Activated CD4-positive, alpha-beta T cell treated with anti-CD3 and anti-CD28 coated beads, Interleukin-2, Interleukin-6, amounts not matched to agents 100 ng/mL and 50 ng/mL, durations not matched to agents 16 hours and 8 hours (primary cell): ENCODE measurements at places on chromosomes 4 and X.

DNA sequence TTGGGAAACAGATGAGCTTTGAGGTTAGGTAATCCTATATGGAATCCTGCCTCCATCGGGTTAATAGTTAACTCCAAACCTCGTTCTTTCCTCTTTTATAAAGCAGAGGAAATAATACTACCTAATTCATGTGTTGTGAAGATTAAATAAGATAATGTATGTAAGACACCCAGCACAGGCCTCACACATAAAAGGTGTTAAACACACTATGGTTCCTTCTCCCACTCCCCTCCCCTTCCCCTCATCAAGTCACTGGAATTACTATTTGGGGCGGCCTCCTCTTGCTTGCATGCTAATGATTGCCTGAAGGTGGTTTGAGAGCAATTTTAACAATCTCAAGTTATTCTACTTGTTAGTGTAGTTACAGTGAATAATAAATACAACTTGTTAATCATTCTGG is 404.4 kb upstream of the RASGEF1B start:
- no peak for DNase-seq

DNA sequence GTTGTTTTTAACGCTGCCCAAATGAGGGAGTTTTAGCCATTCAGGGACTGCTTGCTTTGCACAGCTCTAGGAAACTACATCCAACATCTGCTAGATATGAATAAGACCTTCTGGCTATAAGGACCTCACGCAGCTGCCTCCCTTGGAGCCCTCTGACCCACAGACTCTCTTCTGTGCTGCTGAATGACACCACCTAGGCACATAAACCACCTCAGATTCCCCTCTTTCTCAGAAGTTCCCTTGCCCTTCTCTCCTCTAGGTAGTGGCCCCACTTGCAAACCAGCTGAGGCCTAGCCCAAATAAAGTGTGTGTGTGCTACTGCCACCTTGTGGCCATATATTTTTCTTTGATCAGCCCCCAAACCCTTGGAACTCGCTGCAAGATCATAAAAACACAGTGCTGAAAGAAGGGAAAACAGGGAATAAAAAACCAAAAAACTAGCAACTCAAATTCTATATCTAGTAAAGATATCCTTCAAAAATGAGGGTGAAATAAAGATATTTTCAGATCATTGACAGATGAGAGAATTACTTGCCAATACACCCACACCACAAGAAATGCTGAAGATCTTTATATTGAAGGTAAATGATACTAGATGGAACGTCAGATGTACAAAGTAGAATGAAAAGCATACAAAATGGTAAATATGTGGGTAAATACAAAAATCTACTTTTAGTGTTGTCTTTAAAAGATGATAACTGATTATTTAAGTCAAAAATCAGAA is 265.9 kb downstream of the ADAMTS3 start:
- peak; percentile 58 for DNase-seq

GRCh38 chr4:159272273-159273140 is 169.6 kb downstream of the RAPGEF2 start:
- DNase-seq: no peak

DNA sequence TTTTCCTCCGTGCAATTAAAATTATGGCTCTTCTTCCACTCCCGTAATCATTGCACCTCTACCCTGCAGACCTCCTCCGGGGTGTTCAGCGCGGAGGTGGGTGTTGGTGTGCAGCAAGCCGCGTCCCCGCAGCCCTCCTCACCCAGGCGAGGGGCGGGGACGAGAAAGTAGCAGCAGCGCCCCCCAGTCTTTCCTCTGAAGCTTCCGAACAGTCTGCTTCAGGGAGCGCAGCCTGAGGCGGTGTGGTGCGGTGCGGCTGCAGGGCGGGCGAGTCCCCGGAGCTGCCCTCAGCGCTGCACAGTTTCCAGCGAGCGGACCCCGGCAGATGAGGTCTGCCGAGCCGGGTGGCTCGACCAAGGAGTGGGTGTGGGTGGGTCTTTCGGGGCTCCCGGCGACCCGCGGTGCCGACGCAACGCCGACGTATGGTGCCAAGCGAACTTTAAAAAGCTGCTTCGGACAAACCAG is at the start of gene FRAS1:
Gene FRAS1 (plus strand): TSS at position 189 of the 465 bp plus-strand sequence. CDS start 687 bp downstream, outside the sequence.
- DNase-seq: peak; percentile 5

GRCh38 chrX:118484216-118484903 is 11.3 kb upstream of the DOCK11 start:
- DNase-seq: no peak

- no peak for DNase-seq
These were observed 12.1 kb upstream of the ANTXR2 start for GRCh38 chr4:80085081-80085480.

- no peak for DNase-seq
These were observed 3.9 kb downstream of the HMX1 start for GRCh38 chr4:8867624-8868320.

DNA sequence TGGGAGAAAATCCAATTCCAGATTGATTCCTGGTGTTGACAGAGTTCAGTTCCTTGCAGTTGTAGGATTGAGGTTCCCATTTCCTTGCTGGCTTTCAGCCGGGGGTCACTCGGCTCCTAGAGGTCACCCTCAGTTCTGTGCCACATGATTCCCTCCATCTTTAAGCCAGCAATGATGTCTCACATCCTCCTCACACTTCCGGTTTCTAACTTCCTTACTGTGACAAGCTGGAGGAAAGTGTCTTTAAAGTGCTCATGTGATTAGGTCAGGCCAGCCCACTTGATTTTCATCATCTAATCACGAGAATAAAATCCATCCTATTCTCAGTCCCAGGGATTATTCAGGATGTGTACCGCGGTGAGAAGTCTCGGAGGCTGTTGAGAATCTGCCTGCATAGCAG is 19.4 kb upstream of the SMIM31 start:
- DNase-seq: no peak

GRCh38 chr4:18021470-18021719 is 160 bp downstream of the LCORL start:
- DNase-seq: no peak

- no peak for DNase-seq
These were observed 32.1 kb upstream of the HGFAC start for GRCh38 chr4:3409571-3410091.

DNA sequence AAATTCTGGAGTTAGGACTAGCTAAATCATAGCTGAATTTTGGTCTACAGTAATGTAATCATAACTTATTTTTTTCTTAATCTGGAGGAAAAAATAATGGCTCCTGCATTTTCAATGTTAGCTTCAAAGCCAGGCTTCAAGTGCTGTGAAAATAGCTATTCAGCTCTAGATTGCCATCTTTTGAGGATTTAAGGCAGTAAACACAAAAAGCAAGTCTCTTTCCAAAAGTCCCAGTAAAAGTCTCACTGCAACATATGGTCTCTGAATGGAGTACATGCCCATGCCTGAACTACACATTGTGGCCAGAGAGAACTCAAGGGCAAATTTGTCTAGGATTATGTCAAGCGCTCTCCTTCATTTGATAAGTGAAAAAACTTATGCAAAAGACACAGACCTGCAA is 720.9 kb downstream of the FSTL5 start:
- DNase-seq: no peak

GRCh38 chr4:61298178-61298740 is 98.1 kb downstream of the ADGRL3 start:
- no peak for DNase-seq

- DNase-seq: peak; percentile 56
These were observed 155.7 kb downstream of the CHIC2 start for GRCh38 chr4:53908661-53909078.

GRCh38 chr4:42363614-42364013 is 33.7 kb upstream of the SHISA3 start:
- no peak for DNase-seq

DNA sequence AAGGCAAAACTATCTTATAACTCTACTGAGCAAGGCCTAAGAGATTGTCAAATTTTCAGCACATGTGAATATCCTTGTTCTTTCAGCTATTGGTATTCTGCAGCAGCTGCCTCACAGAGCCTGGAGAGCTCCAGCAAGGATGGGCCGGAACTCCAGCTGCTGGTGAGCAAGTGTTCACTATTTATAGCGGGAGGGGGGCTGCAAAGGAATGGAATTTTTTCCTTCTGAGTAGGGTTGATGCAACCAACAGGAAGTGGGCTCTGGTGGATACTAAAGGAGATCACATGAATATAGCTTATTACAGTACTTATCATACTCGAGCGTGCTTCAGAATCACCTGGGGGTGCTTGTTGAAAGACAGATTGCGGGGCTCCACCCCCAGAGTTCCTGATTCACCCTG is 20.2 kb upstream of the SETD7 start:
- no peak for DNase-seq

- no peak for DNase-seq
These were observed 27.2 kb downstream of the DCK start for GRCh38 chr4:71020611-71021010.

- DNase-seq: peak; percentile 82
These were observed 43.4 kb downstream of the SHROOM2 start for GRCh38 chrX:9829308-9830267.

DNA sequence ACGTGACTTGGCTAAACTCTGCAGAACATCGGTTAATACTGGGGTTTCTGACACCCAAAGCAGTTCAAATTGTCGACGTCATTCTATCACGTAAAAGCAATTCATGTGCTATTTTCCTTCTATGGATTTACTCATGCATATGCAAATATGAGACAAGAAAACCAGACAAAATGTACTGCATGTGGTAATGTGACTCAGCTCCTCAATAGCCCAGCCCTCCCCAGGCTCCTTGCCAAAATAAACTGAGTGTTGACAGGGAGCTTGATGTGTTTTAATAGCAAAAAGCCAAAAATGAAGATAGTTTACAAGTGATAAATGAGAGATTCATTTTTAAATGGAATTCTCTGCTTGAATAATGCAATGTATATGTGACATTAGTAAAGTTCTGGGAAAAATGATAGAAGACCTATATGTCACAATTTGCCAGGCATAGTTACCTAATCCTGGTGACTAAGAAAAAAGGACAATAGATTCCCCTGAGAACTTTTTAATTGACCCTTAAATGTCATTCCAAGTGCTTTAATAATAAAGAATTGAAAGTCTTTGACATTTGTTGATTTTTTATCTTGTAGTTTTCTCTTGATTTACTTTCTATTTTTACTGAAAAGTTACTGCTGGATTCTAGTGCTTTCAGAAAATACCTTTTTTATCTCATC is 1700.6 kb upstream of the TENM3 start:
- no peak for DNase-seq

GRCh38 chr4:5186271-5187064 is 135.2 kb downstream of the STK32B start:
- DNase-seq: no peak

GRCh38 chr4:169993531-169993930 is 32.7 kb downstream of the MFAP3L start:
- DNase-seq: no peak

- DNase-seq: no peak
These were observed 238.1 kb downstream of the ARHGAP24 start for GRCh38 chr4:85713005-85713404.

GRCh38 chrX:29555465-29556091 is 659.8 kb upstream of the MAGEB2 start:
- DNase-seq: peak; percentile 23

DNA sequence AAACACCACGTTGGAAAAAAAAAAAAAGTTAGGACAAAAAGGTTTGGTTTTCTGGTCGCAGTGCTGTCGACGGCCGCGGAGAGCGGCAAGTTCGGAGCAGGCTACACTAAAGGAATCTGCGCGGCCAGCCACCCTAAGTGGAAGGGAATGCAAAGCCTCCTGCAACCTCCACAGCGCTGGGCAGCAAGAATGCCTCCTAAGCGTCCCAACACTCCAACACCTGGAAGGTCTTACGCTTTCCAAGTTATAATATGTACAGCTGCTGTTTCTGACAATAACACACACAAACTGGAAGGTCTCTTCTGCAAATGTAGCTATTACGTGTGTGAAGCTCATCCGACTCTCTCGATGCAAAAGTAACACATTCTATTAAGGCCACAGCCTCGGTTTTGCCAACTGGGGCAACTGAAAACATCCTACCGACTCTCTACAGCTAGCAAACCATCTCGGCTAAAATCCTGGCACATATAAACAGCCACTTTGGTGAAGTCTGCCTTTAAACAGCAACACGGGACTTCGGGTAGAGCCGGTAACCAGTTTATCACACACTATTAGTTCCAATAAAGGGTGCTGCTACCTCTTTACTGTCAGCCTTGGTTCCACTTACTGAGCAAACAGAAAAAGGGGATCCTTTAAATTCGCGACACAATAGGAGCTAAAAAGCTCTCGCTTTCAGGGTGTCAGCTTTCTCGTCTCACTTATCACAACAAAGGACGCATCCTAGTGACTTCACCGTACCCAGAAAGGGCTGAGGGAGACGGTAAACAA is 895 bp downstream of the SMIM14 start:
- peak; percentile 34 for DNase-seq

DNA sequence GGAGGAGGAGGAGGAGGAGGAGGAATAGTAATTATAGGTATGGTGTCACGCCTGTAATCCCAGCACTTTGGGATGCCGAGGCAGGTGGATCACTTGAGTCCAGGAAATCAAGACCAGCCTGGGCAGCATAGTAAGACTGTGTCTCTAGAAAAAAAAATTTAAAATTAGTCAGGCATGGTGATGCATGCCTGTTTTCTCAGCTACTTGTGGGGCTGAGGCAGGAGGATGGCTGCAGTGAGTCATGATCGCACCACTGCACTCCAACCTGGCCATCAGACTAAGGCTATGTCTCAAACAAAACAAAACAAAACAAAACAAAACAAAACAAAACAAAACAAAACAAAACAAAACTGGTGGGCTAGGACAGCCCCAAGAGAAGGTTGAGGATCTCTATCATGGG is 3.0 kb downstream of the STARD8 start:
- DNase-seq: no peak

- DNase-seq: peak; percentile 28
These were observed 14.8 kb upstream of the PAQR3 start for GRCh38 chr4:78953769-78954666.

GRCh38 chr4:153438916-153439756 is 27.0 kb upstream of the TMEM131L start:
- DNase-seq: peak; percentile 32

DNA sequence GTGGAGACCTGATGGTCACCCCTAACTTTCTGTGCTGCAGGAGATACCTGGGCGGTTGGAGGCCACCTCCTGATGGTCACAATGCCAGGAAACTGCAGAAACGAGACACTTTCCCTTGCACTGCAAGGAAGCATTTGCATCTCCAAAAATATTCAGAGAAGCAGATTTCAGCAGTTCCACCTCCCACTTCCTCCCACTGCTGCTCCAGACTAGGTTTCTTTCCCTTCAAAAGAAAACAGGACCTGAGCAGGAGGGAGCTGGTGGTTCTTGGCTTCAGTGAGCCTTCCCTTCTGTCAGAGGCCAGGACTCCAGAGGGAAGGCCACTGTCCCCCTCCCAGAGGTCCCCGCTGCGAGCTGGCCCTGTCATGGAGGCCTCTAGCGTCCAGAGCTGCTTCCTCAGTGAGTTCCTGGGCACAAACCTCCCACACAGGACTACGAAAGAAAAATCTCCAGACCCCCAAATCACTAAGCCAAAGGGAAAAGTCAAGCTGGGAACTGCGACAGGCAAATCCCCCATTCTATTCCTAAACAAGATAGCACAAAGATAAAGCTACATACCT is 35.9 kb downstream of the GPM6B start:
- no peak for DNase-seq

DNA sequence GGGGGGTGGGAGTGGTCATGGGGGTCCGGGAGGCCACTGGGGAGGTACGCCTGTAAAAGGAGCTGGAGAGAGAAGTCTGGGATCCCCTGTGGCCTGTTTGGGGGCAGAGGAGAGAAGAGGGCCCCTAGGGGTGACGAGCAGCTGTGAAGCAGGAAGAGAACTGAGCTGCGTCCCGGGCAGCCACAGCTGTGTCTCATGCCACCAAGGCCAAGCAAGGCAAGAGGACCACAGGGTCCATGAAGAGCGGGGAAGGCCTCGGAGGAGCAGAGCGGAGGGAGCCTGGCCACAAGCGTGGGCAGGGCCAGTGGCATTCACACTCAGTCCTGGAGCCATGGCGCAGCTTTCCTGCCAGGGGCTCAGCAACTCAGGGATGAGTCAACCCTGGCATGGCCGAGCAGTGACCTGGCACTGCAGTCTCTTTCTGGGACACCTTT is 13.6 kb upstream of the NAT8L start:
- no peak for DNase-seq
